ENCODE measurements at places on chromosomes 2 and 18. TPM values are rescaled to one million over a fixed set of nuclear protein-coding genes. Genes with fewer than 3 reads are reported as not detected.
A peak's percentile ranks its signal among the peaks of the same experiment; 100 is the strongest.

GRCh38 chr2:172308253-172308935 is 119.0 kb upstream of the ITGA6 start:
- H3K27ac ChIP-seq = no peak overlapping the region
- no peak for DNase-seq
- no peaks in the 10 kb centered on the region for H3K4me1 ChIP-seq
- H3K4me3 ChIP-seq = no peak overlapping the region
- H3K36me3 ChIP-seq = no peaks in the 10 kb centered on the region

GRCh38 chr18:55252901-55253300 is 293.6 kb upstream of the CCDC68 start:
- H3K36me3 ChIP-seq = no peaks in the 10 kb centered on the region
- H3K27ac ChIP-seq = no peak overlapping the region
- H3K27me3 ChIP-seq = no peaks in the 10 kb centered on the region
- H3K4me3 ChIP-seq = no peak overlapping the region
- no peaks in the 10 kb centered on the region for H3K4me1 ChIP-seq
- no peak for DNase-seq

DNA sequence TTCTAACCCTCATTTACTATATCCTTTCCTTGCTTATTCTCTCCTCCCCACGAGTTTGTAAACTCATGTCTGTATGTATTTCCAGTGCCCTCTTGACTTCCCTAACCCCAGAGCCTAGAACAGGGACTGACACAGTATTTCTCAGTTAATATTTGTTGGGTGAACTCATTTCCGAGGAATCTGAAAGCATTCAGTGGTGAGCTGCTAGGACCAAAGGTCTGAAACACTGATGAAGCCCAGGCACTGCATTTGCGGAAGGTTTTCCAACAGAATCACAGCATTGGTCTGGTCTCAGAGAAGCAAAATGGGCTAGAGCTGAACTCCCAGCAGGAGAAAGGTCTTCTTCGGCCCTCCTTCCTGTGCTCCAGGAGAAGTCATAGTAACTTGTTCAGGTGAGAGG is 56.8 kb downstream of the SOX11 start:
- H3K27me3 ChIP-seq = no peaks in the 10 kb centered on the region
- no peak overlapping the region for H3K27ac ChIP-seq
- no peak overlapping the region for H3K4me3 ChIP-seq

DNA sequence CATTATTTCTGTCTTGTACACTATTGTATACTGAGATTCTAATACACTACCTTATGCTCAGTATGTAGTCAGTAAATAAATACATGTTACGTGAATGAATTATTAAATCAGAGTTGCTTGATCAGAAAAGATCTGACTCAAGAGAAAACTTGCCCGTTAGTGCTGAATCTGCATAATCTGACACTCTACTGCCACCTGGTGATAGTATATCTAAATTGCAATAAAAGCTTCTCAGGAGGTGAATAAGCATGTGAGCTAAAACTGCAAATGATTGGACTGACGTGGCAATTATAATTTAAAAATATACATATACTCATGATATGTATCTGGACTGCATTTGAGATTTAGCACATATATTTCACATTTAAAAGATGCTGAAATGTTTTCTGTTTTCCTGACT is 70.4 kb downstream of the KIAA1328 start:
- no peaks in the 10 kb centered on the region for H3K27me3 ChIP-seq
- no peaks in the 10 kb centered on the region for H3K4me1 ChIP-seq
- DNase-seq = no peak
- peaks cover 3% of the 10 kb centered on the region for H3K36me3 ChIP-seq
- H3K27ac ChIP-seq = no peak overlapping the region

GRCh38 chr18:31575515-31576257 is 16.0 kb upstream of the TTR start:
- no peak overlapping the region for H3K27ac ChIP-seq
- no peak overlapping the region for H3K4me3 ChIP-seq
- H3K36me3 ChIP-seq = no peaks in the 10 kb centered on the region
- DNase-seq = no peak
- peaks cover 3% of the 10 kb centered on the region for H3K27me3 ChIP-seq

PDE1A gene
- total RNA-seq = not detected

MC5R gene
- total RNA-seq = not detected

AGXT gene
- total RNA-seq = not detected

IL36B gene
- total RNA-seq = not detected

GRCh38 chr2:239882331-239882732 is 142.8 kb downstream of the NDUFA10 start:
- no peaks in the 10 kb centered on the region for H3K4me1 ChIP-seq
- no peak overlapping the region for H3K4me3 ChIP-seq
- peak; percentile 64 for DNase-seq
- peaks cover 12% of the 10 kb centered on the region for H3K27me3 ChIP-seq
- no peak overlapping the region for H3K27ac ChIP-seq

DNA sequence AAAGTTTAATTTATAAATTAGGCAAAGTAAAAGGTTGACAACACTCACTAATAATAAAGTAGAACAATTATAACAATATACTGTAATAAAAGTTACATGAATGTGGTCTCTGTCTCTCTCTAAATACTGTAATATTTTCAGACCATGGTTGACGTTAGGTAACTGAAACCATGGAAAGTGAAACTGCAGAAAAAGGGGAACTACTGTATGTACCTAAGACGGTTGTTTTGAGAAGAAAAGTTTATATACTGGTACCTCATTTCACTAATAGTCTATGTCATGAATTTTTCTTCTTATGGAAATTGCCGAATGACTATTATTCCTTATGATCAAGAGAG is 166.7 kb upstream of the ZNF521 start:
- H3K4me3 ChIP-seq = no peak overlapping the region
- H3K4me1 ChIP-seq = no peaks in the 10 kb centered on the region
- no peaks in the 10 kb centered on the region for H3K36me3 ChIP-seq
- no peak overlapping the region for H3K27ac ChIP-seq
- no peak for DNase-seq

DNA sequence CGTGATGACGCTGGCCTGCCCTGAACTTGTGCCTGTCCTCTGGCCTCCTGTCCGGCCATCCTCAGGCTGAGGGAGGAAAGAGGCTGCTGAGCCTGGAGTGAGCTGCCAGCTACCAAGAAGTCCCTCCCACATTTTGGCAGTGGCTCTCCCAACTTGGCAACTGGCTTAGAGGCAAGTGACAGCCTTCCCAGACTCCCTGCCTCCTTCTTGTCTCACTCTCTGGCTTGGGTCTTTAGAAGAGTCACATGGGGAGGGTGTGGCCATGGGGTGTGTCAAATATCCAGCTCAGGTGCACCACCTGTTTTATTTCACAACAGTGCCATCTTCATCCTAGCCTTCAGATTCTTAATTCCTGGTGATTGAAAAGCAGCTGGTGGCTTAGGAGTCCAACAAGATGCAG is 222.9 kb downstream of the PRKCE start:
- no peak overlapping the region for H3K4me3 ChIP-seq
- peaks cover 17% of the 10 kb centered on the region for H3K36me3 ChIP-seq
- DNase-seq = no peak

DNA sequence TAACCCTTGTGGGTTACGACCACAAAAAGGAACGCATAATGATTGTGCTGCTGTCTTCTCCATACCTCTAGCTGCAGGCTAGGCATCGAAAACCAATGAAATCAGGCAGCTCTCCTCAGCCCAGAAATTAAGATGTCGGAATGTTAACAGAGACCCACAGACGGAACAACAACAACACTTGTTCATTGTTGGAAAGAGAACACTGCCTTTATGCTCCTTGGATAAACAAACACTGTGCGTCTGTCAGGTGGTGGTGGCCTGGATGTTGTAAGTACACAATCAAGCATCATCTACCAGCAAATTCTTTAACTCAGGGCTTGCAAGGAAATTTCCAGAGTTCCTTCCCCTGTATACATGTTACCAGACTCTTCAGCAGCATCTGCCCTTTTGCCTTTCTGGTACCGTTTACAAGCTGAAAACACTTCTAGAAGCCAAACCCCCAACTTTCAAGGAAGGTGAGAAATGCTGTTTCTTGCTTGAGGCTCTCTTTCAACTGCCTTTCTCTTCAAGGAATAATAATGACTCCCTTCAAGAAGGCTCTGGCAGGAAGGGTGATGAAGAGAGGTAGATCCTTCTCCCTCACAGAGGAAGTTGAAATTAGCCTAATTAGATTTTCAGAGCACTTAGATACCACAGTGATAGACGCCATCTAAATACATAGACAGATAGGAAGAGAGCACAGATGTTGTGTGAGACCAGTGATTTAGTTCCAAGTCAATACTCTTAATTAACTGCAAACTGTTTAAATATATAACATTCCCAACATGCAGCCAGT is 332.7 kb downstream of the ZNF521 start:
- DNase-seq = no peak
- no peak overlapping the region for H3K27ac ChIP-seq
- H3K4me1 ChIP-seq = no peaks in the 10 kb centered on the region

GRCh38 chr2:9781252-9781651 is 62.0 kb upstream of the TAF1B start:
- no peak overlapping the region for H3K27ac ChIP-seq
- peaks cover 53% of the 10 kb centered on the region for H3K4me1 ChIP-seq
- peaks cover 5% of the 10 kb centered on the region for H3K27me3 ChIP-seq
- DNase-seq = no peak
- no peaks in the 10 kb centered on the region for H3K36me3 ChIP-seq

DNA sequence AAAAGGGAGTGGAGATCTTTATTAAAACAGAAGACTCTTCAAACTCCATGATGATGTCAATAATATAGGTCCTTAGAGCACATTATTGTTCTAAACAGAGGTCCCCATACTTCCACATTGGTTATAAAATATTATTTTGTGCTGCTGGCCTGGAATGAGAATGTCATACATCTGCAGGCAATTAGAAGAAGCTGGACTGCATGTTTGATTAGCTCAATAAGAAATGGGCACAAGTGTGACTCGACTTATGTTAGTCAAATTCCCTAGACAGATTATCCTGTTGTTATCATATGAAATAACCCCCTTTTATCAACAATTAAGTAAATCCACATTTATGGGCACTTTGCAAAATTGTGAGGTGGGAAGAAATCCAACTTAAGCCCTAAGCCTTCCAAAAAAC is 8.8 kb downstream of the EFEMP1 start:
- H3K36me3 ChIP-seq = no peaks in the 10 kb centered on the region
- no peak overlapping the region for H3K4me3 ChIP-seq
- H3K27ac ChIP-seq = no peak overlapping the region
- peaks cover 2% of the 10 kb centered on the region for H3K27me3 ChIP-seq

GRCh38 chr2:119659601-119660342 is 19.2 kb upstream of the TMEM177 start:
- peak; percentile 53 for DNase-seq
- H3K27me3 ChIP-seq = peaks cover 12% of the 10 kb centered on the region
- H3K36me3 ChIP-seq = no peaks in the 10 kb centered on the region
- no peak overlapping the region for H3K4me3 ChIP-seq
- no peak overlapping the region for H3K27ac ChIP-seq

DNA sequence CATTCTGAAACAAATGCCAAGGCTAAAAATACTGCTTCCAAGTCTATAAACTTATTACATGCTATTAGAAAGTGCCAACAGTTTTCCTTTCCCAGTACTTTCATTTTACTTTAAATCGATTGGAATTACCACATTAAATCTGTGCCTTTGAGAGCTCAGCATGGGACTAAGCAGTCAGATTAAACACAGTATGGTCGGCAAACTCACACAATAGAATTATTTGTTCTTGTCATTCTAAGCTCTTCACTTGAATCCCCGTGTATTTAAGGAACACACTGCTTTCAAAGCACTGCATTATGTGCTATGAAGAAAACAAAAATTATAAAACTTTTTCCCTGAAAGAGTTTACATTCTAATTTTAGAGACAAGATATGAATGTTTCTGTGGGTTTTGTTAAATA is 444.4 kb upstream of the SLC39A10 start:
- peaks cover 1% of the 10 kb centered on the region for H3K27me3 ChIP-seq
- no peak overlapping the region for H3K4me3 ChIP-seq
- no peak for DNase-seq
- H3K27ac ChIP-seq = no peak overlapping the region
- H3K4me1 ChIP-seq = no peaks in the 10 kb centered on the region

GRCh38 chr2:18133310-18133709 is 254.8 kb downstream of the KCNS3 start:
- DNase-seq = no peak
- no peak overlapping the region for H3K27ac ChIP-seq
- H3K4me1 ChIP-seq = peaks cover 3% of the 10 kb centered on the region
- H3K4me3 ChIP-seq = no peak overlapping the region

BIRC6 gene
- 106 TPM for total RNA-seq

YES1 gene
- 22.6 TPM for total RNA-seq

- peak overlapping the region; percentile 72 for H3K4me3 ChIP-seq
- peak overlapping the region; percentile 96 for H3K27ac ChIP-seq
- H3K4me1 ChIP-seq = peaks cover 74% of the 10 kb centered on the region
- DNase-seq = no peak
Measured at GRCh38 chr2:63855418-63856302, 14.0 kb downstream of the UGP2 start.

DAW1 gene
- total RNA-seq = not detected

GRCh38 chr2:3242747-3243369 is 134.8 kb downstream of the EIPR1 start:
- peaks cover 22% of the 10 kb centered on the region for H3K36me3 ChIP-seq
- peak; percentile 54 for DNase-seq
- peak overlapping the region; percentile 3 for H3K4me3 ChIP-seq
- H3K27me3 ChIP-seq = no peaks in the 10 kb centered on the region
- H3K4me1 ChIP-seq = peaks cover 23% of the 10 kb centered on the region
- no peak overlapping the region for H3K27ac ChIP-seq

SCN7A gene
- total RNA-seq = not detected

- H3K36me3 ChIP-seq = no peaks in the 10 kb centered on the region
- no peak for DNase-seq
- H3K27me3 ChIP-seq = peaks cover 5% of the 10 kb centered on the region
- H3K4me1 ChIP-seq = no peaks in the 10 kb centered on the region
Measured at GRCh38 chr2:23569761-23570365, 184.9 kb downstream of the KLHL29 start.

SLC39A10 gene
- total RNA-seq = 50.9 TPM

GRCh38 chr2:233936089-233936488 is 18.9 kb downstream of the TRPM8 start:
- H3K4me3 ChIP-seq = no peak overlapping the region
- no peaks in the 10 kb centered on the region for H3K4me1 ChIP-seq
- DNase-seq = no peak
- no peaks in the 10 kb centered on the region for H3K36me3 ChIP-seq

DNA sequence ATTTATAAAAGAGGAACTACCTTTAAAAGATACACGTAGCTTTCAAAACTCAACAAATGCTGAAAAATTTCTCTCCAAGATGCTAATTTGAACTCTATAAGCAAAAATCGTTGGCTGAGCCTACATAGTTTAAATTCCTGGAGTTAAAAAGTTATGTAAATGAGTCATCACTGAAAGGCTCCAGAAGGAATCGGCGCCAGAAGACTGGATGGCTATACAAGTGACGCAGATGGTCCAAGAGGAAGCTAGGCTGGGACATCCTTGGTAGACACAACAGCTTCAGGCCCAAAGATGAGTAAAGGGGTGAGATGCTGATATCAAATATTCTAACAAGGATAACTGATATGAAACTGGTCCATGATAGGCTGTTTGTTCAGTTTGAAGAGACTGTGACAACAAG is 22.8 kb upstream of the DNAH6 start:
- no peak for DNase-seq
- no peaks in the 10 kb centered on the region for H3K27me3 ChIP-seq
- no peaks in the 10 kb centered on the region for H3K36me3 ChIP-seq
- H3K4me3 ChIP-seq = no peak overlapping the region
- H3K4me1 ChIP-seq = peaks cover 6% of the 10 kb centered on the region

- H3K4me1 ChIP-seq = no peaks in the 10 kb centered on the region
- no peaks in the 10 kb centered on the region for H3K36me3 ChIP-seq
- H3K27me3 ChIP-seq = no peaks in the 10 kb centered on the region
- no peak overlapping the region for H3K4me3 ChIP-seq
- H3K27ac ChIP-seq = no peak overlapping the region
Measured at GRCh38 chr2:4585057-4585635, 881.8 kb downstream of the DCDC2C start.
